ENCODE measurements at places on chromosomes 6 and 20.

DNA sequence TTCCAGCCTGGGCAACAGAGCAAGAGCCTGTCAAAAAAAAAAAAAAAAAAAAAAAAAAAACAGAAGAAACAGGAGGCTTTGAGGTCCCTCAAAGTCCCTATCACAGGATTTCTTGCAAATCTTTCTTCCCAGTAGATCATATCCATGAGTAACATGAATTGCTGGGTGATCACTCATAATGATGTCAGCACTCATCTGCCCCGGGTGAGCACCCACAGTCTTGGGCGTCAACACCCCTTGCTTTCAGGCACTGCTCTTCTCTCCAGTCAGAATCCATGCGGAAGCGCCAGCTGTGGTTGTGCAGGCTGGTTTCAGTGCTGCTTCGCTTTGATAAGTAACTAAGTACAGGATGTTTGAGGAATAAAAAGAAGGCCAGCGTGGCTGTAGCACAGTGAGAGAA is 40.2 kb upstream of the INSM1 start:
- DNase-seq = no peak

- no peak for DNase-seq
Observed at GRCh38 chr6:104505838-104506237, 353.9 kb downstream of the HACE1 start.

- DNase-seq = no peak
Observed at GRCh38 chr20:52731093-52731492, 241.1 kb upstream of the TSHZ2 start.

GRCh38 chr6:44868910-44869309 is 459.2 kb upstream of the RUNX2 start:
- DNase-seq = no peak

DNA sequence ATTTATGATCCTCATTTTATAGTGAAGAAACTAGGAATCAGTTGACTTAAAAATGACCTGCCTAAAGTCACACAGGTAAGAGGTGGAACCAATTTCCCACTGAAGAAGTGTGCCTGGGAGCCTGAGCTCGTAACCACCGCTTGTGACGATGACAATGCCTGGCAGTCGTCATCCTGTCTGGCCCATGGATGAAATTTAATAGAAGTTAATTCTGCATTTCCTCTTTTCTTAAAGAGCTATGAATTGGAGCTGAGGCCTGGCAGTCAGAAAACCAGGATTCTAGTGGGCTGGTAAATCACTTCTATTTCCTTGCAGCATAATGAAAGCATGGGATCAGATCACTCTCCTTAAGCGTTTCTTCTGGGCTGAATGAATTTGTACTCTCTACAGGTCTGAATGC is 200.0 kb upstream of the SGK1 start:
- no peak for DNase-seq

DNA sequence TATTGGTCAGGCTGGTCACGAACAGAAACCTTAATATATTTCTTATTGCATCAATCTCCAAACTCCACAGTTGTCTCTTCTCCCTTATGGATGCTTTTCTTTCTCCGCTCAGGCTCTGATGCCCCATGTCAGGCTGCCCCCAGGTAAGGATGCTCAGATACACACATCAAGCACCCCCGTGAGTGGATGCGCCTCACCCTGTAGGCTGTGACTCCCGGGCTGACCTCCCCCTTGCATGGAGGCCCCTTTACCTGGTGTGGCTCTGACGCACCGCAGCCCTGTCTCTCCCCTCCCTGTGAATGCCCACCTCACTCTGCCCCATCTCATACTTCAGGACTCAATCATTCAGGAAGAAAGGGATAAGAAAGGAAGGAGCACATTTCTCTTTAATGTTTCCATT is 19.1 kb upstream of the RANBP9 start:
- no peak for DNase-seq

GRCh38 chr20:20205862-20206236 is 153.5 kb downstream of the CFAP61 start:
- DNase-seq = no peak

- DNase-seq = no peak
Observed at GRCh38 chr20:42443200-42443599, 746.5 kb downstream of the PTPRT start.

GRCh38 chr6:101429270-101429669 is 35.8 kb downstream of the GRIK2 start:
- DNase-seq = no peak

DNA sequence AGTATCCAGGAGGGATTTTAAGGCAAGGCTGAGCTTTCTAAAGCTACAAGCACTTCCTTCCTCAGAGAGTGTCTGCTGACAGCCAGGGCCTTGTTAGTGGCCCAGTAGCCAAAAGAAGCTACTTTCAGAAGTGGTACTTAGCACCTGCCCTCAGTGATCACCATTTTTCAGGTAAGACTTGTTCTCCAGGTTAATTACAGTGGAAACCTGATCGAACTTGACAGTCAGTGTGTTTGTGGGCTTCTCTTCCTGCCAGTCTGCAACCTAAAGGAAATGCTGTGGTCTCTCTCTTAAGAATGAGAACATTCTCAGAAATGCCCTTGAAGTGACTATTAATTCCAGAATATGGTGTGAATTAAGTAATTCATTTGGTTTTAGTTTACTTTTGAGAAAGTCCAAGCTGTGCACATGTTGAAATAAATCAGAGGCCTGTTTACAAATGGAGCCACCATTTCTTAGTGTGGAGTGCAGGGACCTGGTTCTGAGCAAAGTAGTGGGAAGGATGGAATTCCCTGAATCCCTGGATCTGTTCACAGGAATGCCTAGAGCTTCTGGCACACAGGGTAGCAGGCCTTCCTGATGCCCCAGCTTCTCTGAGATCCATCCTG is 185.3 kb upstream of the AGPAT4 start:
- peak; percentile 47 for DNase-seq

GRCh38 chr20:32362901-32363364 is 4.8 kb downstream of the ASXL1 start:
- DNase-seq = no peak

- no peak for DNase-seq
Observed at GRCh38 chr20:57774111-57774880, 64.5 kb upstream of the PMEPA1 start.

GRCh38 chr6:27863962-27864905 is 48.0 kb downstream of the OR2B2 start:
- DNase-seq = no peak

GRCh38 chr6:166584155-166584554 is 2.3 kb downstream of the RAMACL start:
- DNase-seq = no peak

DNA sequence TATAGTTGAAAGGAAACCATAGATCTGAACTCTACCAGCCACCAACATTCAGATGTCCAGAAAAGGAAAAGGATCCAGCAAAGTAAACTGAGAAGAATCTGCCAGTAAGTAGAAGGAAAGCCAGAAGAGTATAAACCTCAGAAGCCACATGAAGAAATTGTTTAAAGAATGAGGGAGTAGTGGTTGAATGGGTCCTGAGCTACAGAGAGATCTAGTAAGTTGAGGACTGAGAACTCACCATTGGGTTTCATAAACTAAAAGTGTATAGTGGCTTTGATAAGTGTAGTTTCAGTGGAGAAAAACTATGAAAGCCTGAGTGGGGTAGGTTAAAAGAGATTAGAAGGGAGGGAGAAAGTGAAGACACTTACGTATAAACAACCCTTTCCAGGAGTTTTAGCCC is 32.0 kb upstream of the SUMO4 start:
- DNase-seq = no peak

GRCh38 chr6:79269877-79270276 is 35.4 kb upstream of the HMGN3 start:
- peak; percentile 20 for DNase-seq

GRCh38 chr6:6915813-6916547 is 191.8 kb upstream of the RREB1 start:
- DNase-seq = peak; percentile 21

DNA sequence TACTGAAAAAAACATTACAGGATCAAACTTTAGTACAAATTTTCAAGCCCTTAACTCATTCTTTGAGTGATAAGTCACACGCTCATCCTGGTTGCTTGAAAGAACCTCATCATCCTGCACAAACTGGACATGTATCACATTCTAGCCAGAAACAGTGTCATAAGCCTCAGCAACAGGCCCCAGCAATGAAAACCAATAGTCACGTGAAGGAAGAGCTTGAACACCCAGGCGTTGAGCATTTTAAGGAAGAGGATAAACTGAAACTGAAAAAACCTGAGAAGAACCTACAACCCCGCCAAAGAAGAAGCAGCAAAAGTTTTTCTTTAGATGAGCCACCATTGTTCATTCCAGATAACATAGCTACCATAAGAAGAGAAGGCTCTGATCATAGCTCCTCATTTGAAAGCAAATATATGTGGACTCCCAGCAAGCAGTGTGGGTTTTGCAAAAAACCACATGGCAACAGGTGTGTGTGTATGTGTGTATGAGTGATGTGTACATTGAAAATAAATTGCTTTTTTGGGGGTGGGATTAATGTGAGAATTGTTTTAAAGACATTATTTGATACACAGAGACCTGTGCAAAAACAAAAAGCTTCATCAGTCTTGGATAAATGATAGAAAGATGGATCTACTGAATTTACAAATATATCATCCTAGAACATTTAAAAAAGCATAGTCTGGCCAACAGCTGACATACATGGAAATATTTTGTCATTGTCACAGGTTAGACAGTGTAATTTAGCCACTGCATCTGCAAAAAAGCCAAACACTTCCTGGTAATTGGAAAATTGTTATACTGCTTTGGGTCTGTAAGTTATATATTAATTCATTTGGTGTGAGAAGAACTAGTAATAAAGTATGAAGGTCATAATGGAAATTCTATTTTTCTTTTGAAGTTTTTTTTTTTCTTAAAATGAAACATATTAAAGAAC is 50.1 kb downstream of the PHF3 start:
- DNase-seq = no peak

DNA sequence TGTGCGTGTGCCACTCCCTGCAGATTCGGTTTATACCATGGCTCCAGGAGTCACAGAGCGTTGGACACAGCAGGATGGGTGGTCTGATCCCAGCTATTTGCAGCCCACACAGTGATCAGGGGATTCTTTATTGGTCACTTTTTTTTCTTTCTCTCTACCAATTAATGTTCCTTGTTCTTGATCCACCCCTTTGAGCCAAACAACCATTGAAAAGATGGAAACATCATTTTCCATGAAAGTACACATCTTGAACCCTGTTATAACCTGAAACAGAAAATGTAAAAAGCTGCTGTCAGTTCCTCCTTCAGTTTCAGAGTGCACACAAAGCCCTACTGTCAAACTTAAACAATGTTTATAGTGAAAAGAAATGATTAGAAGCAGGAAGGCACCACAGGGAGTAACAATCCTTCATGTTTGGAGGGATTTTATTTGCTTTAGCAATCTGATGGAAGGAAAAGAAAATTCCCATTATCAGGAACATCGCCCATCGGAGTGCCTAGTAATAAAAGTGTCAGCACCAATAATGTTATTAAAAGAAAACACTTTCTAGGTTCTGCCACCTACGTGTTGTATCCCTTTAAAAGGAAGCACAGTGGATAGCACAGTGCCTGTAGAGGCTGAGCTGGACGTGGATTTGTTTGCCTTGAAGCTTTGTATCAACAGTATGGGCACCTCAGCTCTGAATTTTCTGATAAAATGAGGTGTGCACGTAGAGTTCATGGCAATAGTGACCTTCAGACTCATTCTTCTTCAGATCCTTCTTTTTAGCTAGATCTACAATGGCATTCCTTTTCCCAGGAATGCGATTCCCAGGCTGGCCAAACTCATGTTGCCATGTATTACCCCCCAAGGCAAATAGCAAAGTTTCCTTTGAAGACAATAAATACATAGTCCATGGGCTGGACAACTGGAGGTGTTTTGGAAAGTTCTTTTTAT is 16.1 kb upstream of the THBD start:
- no peak for DNase-seq

- no peak for DNase-seq
Observed at GRCh38 chr6:168778201-168778600, 337.2 kb downstream of the SMOC2 start.

- no peak for DNase-seq
Observed at GRCh38 chr20:18252597-18253451, 35.5 kb upstream of the ZNF133 start.

DNA sequence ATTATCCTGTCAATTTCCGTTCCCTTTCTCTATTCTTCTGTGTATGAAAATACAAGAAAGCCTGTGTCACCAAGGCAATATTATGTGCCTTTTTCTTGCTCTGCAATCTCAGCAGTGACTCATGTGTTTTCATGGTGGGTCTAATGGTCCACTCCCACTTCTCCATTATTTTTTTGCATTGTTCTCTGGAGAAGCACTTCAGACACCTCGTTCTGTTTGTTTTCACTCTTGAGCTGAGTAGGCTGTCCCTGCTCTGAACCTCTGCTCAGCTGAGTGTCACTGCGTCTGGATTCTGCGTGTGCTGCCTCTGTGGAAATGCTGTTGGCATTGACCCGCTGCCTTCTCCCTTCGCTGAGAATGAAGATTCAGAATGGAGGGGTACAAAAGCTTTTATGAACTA is 230.6 kb downstream of the TMEM242 start:
- DNase-seq = no peak

DNA sequence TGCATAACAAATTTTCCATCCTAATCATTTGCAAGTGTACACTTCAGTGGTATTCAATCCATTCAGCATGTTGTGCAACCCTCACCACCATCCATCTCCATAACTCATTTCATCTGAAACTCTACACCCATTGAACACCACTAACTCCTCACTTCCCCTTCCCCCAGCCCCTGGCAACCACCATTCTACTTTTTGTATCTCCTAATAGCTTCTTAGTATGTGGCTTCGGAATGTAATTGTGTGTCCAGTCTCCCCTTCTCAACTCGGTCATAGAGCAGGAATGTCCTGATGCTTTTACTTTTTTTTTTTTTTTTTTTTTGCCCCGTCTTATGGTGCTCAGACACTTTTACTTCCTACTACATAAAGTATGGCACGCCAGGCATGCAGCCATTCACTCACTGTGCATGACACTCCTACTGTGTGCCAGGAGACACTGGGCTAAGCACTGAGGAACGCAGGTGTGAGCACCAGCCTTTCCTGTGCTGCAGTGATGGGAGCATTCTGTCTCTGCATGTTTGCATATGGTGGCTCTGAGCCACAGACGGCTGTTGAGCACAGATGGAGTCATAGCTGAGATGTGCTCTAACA is 15.3 kb downstream of the HCK start:
- peak; percentile 95 for DNase-seq

DNA sequence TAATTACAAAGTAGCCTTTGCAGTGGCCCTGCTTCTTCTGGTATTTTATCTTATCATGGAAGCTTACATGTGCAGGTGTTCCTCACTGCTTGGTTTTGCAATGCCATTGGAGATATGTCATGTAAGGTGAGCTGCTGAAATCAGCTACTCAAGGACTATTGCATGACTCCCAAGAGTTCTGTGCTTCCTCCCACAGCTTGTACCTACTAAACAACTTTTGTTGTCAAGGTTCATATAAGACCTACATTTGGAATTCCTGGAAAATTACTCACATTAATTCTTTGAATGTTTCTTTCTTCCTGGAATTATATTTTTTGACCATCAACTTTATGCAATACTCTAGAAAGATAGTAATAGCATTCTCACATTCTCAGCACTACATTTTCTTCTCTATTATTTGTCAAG is 427.5 kb upstream of the HSF2 start:
- peak; percentile 25 for DNase-seq

DNA sequence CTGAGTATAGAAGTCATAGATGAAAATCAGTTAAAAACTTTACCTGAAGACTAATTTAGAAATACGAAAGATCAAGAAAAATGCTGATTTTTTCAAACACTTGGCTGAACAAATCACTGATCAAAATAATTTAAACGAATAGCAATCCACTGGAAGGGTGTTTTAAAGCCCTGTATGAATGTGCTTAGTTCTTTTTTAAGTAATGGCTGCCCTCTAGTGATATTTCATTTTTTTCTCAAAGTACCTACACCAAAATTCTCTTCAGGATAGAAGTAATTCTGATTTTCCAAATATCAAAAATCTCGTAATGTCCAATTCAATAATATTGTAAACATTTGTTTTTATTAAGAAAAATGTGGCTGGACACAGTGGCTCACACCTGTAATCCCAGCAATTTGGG is 32.5 kb downstream of the AKAP7 start:
- no peak for DNase-seq
